ENCODE measurements at places on chromosomes 7 and 10.
A peak's percentile ranks its signal among the peaks of the same experiment; 100 is the strongest.

GRCh38 chr7:49333180-49333881 is 409.0 kb downstream of the CDC14C start:
- no peak overlapping the region for H3K4me3 ChIP-seq
- DNase-seq = no peak
- H3K27me3 ChIP-seq = no peaks in the 10 kb centered on the region
- H3K36me3 ChIP-seq = no peaks in the 10 kb centered on the region
- H3K27ac ChIP-seq = no peak overlapping the region

DNA sequence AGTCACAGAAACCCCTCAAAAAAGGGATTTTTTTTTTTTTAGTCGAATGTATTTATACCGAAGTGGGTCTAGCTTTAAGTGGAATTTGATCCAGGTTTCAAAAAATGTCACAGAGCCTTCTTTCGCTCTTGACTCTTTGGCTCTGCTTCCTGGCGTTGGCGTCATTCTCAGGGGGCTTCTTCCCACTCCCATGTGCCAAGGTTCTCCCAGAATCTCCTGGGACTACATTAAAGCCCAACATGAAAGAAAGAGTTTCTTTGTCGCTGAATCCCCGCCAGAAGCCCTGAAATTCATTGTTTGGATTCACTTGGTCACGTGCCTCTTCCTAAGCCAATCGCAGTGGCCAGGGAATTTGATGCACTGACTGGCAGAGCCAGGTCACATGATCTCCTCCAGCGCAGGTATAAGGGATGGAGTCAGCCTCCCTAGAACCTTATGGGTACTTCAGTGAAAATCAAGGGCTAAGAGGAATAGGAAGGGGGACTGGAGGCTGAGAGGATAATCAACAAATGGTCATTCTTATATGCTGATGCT is 101.2 kb downstream of the RPS24 start:
- H3K27me3 ChIP-seq = peaks cover 65% of the 10 kb centered on the region
- no peak overlapping the region for H3K27ac ChIP-seq
- no peak overlapping the region for H3K4me3 ChIP-seq
- H3K4me1 ChIP-seq = no peaks in the 10 kb centered on the region

GRCh38 chr7:27585781-27586447 is 76.8 kb downstream of the HIBADH start:
- H3K4me3 ChIP-seq = no peak overlapping the region
- no peak overlapping the region for H3K27ac ChIP-seq
- no peaks in the 10 kb centered on the region for H3K27me3 ChIP-seq
- peaks cover 3% of the 10 kb centered on the region for H3K4me1 ChIP-seq

GRCh38 chr10:62017491-62017870 is 116.0 kb downstream of the ARID5B start:
- peaks cover 3% of the 10 kb centered on the region for H3K4me1 ChIP-seq
- DNase-seq = no peak
- H3K27me3 ChIP-seq = no peaks in the 10 kb centered on the region
- H3K27ac ChIP-seq = no peak overlapping the region
- H3K36me3 ChIP-seq = peaks cover 3% of the 10 kb centered on the region

DNA sequence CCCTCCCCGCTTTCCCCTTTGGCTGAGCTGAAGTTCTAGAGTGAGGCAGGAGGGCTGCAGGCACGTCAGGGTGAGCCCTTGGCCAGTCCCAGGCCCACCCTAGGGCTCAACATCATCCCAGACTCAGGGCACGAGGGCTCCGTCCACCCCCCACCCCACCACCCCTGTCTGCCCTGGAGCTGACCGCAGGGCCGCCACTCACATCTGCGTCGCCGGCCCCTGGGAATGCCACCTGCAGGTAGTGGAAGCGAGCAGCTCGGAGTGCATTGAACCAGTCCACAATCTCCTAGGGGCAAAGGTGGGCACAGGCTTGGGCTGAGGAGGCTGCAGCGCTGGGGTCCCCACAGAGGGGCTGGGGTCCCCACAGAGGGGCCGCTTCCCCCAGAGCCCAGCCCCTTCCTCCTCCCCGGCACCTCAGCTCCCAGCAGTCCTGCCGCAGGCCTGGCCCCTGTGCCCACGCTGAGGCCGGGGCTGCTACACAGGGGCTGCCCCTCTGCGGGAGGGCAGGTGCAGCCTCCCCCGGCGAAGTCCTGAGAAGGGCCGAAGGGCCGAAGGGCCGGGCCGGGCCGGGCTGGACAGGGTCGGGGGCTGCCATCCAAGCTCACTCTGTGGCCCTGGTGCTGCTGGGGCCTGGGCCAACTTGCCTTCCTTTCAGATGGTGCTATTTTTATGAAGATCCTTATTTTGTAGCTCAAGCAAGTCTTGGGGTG is 24.1 kb downstream of the GET4 start:
- H3K4me3 ChIP-seq = no peak overlapping the region
- peaks cover 21% of the 10 kb centered on the region for H3K27me3 ChIP-seq
- DNase-seq = no peak
- no peak overlapping the region for H3K27ac ChIP-seq
- peaks cover 18% of the 10 kb centered on the region for H3K36me3 ChIP-seq

DNA sequence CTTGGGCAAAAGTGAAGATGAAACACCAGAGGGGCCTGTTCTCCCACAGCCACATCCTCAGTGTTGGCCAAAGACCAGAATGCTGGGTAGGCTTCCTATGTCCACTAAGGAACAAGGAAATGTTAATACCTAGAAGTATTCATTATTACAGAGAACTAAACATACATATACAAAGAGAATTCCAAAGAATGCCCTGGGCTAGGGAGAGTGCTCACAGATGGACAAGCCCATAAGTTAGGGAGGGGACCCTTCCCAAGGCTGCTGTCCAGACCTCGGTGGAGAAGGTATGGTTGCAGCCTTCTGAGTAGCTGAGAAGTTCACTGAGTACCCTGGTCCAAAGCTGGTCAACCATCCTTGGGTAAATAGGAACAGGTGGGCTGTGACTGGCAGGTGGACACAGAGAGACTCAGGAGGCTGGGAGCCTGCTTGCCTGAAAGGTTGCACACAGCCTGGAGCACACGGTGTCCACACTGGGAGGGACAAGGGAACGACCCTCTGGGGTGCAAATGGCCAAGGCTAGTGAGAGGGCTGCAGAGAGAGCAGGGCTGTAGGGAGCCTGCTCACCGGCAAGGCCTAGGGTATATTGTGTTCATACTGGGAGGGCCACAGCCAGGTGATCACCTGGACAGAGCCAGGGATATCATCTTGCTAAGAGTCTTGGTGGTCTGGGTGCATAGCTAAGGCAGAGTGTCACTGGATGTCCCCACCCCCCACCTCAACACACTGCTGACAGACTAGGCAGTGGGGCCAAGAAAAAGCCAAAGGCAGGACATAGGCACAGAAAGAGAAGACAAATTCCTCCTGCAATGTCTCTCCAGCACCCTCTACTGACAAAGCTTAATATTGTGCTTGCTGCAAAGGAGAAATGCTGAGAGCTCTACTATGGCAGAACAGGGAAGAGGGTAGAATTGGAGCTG is 40.3 kb downstream of the CPVL start:
- H3K36me3 ChIP-seq = no peaks in the 10 kb centered on the region
- DNase-seq = peak; percentile 69
- no peak overlapping the region for H3K4me3 ChIP-seq

DNA sequence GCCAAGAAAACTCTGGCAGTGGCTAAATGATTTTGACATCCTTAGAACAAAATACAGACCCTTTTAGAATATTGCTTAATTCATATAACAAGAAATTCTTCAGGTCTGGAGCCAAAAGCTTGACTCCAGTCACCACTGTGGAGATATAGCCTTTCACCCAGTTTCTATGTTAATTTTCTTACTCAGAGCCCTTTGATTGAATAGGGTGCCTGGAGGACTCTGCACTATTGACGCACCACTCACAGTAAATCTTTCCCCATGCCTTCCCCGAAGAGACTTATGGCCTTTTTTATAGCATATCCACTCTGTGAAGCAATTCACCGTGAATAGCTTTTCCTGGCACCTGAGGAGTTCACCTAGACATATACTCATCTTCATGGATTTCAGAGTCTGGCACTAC is 613.8 kb downstream of the ZWINT start:
- DNase-seq = no peak
- no peak overlapping the region for H3K27ac ChIP-seq
- no peaks in the 10 kb centered on the region for H3K36me3 ChIP-seq
- no peak overlapping the region for H3K4me3 ChIP-seq

DNA sequence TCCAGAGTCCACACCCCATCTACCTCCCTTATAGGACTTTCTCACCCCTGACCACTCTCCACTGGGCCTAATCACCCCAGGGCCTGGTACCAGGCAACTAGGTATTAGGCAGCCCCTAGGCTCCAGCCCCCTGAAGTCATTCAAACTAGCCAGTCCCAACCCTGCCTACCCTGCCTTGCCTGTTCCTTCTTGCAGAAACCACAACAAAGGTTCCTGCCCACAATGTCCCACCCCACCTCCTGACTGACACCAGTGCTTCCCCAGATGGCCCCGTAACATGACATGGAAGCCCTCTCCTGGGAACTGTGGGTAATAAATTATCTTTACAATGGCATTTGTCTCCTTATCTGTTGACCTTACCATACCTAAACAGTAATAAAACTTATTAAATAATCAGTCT is 100.6 kb upstream of the PDE1C start:
- DNase-seq = no peak
- H3K36me3 ChIP-seq = no peaks in the 10 kb centered on the region
- no peaks in the 10 kb centered on the region for H3K27me3 ChIP-seq

- peak overlapping the region; percentile 37 for H3K27ac ChIP-seq
- DNase-seq = peak; percentile 24
- H3K27me3 ChIP-seq = peaks cover 32% of the 10 kb centered on the region
- H3K4me3 ChIP-seq = no peak overlapping the region
Measured at GRCh38 chr7:101630591-101630990, 1.5 kb upstream of the MYL10 start.

- no peaks in the 10 kb centered on the region for H3K27me3 ChIP-seq
- no peaks in the 10 kb centered on the region for H3K4me1 ChIP-seq
- DNase-seq = no peak
- no peaks in the 10 kb centered on the region for H3K36me3 ChIP-seq
- no peak overlapping the region for H3K4me3 ChIP-seq
- H3K27ac ChIP-seq = no peak overlapping the region
Measured at GRCh38 chr10:86190291-86190690, 176.3 kb downstream of the GRID1 start.

GRCh38 chr10:45001381-45002148 is 842 bp downstream of the ZNF22 start:
- H3K27me3 ChIP-seq = peaks cover 11% of the 10 kb centered on the region
- H3K4me1 ChIP-seq = peaks cover 11% of the 10 kb centered on the region
- peaks cover 3% of the 10 kb centered on the region for H3K36me3 ChIP-seq
- H3K27ac ChIP-seq = peak overlapping the region; percentile 63
- H3K4me3 ChIP-seq = peak overlapping the region; percentile 53

- peak overlapping the region; percentile 9 for H3K4me3 ChIP-seq
- H3K36me3 ChIP-seq = peaks cover 5% of the 10 kb centered on the region
- no peaks in the 10 kb centered on the region for H3K27me3 ChIP-seq
- H3K27ac ChIP-seq = no peak overlapping the region
- peak; percentile 10 for DNase-seq
Measured at GRCh38 chr10:73439055-73439454, 5.7 kb upstream of the MSS51 start.

DNA sequence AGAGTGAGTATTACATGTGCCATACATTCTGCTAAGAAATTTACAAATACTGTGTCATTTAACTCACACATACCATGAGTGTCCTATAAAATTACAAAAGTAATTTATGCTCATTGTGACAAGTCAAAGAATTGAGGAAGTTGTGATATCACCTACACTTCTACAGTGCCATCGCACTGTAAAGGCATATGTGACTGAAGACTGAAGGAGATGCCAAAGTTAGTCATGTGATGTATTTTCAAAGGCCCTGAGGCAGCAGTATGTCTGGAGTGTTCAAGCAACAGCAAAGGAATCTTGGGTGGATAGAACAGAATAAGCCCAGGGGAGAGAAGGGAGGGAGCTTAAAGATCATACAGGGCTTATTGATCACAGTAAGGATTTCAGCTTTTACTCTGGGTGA is 176.8 kb downstream of the WNT2 start:
- H3K36me3 ChIP-seq = peaks cover 3% of the 10 kb centered on the region
- no peak for DNase-seq
- H3K27me3 ChIP-seq = no peaks in the 10 kb centered on the region
- no peak overlapping the region for H3K27ac ChIP-seq
- H3K4me3 ChIP-seq = no peak overlapping the region

DNA sequence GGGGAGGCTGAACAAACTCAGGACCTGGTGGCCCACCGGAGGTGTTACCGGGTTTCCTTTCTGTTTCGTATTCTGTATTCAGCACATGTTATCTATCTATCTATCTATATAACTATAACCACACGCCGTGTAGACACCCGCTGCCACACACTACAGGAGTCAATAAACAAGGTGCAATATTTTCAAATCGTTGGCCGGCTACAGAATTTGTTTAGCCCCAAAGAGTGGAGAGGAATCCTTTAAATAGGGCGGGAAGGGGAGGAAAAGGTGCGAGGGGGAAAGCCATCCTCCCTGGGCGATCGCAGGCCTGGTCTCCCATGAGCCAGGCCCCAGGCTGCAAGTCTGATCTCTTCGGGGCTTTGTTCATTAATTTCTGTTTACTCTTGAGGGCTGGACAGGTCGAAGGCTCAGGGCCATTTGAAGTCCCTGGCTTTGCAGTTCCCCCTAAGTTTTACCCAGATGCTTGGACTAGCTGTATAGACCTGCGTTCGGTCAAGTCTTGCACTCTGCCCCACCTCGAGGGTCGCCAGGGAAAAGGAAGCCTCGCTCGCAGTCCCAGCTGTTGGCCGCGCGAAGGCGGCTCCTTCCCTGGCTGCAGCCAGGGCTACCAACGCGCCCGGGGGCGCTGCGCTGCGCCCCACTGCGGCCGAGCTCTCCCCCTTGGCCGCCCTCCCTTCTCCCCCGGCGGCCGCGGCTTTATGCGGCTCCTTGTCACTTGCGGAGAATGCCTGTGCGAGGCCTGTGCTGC is 3.8 kb downstream of the NKX2-3 start:
- H3K27ac ChIP-seq = no peak overlapping the region
- peaks cover 96% of the 10 kb centered on the region for H3K27me3 ChIP-seq
- peak; percentile 79 for DNase-seq
- H3K36me3 ChIP-seq = no peaks in the 10 kb centered on the region
- H3K4me3 ChIP-seq = no peak overlapping the region

- H3K27me3 ChIP-seq = peaks cover 2% of the 10 kb centered on the region
- DNase-seq = peak; percentile 60
Measured at GRCh38 chr7:25216837-25217236, 11.4 kb downstream of the NPVF start.

- no peaks in the 10 kb centered on the region for H3K36me3 ChIP-seq
- no peak overlapping the region for H3K27ac ChIP-seq
- no peak for DNase-seq
- H3K27me3 ChIP-seq = peaks cover 94% of the 10 kb centered on the region
- no peak overlapping the region for H3K4me3 ChIP-seq
Measured at GRCh38 chr10:93072713-93073538, 767 bp upstream of the CYP26A1 start.

DNA sequence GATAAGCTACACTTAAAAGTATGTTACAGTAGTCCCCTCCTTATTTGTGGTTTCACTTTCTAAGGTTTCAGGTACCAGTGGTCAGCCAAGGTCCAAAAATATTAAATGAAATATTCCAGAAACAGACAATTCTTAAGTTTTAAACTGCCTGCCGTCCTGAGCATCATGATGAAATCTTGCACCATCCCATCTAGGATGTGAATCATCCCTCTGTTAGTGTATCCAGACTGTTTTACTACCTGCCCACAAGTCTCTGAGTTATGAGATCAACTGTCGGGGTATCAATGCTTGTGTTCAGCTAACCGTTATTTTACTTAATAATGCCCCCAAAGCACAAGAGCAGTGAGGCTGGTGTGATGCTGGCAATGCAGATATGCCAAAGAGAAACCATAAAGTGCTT is 11.4 kb downstream of the KDM7A start:
- no peak overlapping the region for H3K27ac ChIP-seq
- peak; percentile 65 for DNase-seq
- no peaks in the 10 kb centered on the region for H3K4me1 ChIP-seq

- H3K27me3 ChIP-seq = no peaks in the 10 kb centered on the region
- H3K4me3 ChIP-seq = peak overlapping the region; percentile 68
- H3K36me3 ChIP-seq = no peaks in the 10 kb centered on the region
- DNase-seq = no peak
- no peaks in the 10 kb centered on the region for H3K4me1 ChIP-seq
Measured at GRCh38 chr7:63900394-63901203, 98.0 kb upstream of the ZNF722 start.
